Lung (tissue), 17 donors: ENCODE measurements at places on chromosomes 2 and 18.

DNA sequence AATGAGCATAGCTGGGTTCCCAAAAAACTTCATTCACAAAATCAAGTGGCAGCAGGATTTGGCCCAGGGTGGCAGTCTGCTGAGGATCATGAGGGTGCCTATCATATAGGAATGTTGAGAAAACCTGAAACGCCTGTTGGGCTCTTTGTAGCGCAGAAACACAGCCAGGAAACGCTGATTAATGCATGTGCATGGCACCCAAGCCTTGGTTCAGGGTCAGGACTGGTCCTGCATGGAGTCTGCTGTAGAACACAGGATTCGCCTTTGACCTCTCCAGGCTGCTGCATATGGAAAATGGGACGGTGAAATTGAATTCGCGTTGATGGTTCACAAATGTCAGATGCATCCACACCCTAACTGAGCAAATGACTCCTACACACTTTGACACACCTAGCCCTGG, 227.9 kb upstream of the COPS8 start:
- no peak for DNase-seq

DNA sequence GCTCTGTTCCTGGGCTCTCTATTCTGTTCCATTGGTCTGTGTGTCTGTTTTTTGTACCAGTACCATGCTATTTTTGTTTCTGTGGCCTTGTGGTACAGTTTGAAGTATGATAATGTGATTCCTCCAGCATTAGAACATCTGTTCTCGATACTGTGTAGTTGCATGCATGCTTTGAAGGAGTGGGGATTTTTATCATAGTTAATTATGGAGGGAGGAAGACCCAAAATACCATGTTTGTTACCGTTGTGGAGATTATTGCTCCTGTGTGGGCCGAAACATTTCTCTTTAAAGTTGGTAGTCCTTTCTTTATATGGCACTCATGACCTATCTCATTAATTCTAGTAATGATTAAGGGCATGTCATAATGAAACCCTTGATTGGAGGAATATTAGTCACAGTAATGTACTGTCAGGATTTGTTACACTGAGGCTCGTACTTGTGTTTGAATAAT, 87.6 kb downstream of the TTC27 start:
- no peak for DNase-seq

- DNase-seq: peak; percentile 63
These were observed 39.0 kb downstream of the TGFA start for GRCh38 chr2:70514612-70515055.

DNA sequence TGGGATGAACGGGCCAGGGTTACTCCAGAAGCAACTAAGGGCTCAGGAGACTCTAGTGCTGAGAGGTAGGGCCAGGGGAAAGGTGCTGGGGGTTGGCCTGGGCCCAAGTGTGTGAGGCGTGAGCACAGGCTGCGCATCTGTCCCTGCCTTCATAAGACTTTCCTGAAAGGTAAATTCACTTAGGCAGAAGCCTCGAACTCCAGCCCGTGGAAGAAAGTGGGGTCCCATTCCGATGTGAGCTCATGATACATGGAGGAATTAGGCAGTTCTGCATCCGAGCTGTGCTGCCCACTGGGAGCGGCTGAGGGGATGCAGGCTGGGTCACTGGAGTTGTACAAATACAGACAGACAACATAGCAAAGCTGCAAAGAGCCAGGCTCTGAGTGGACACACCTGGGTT, 16.2 kb downstream of the PARD6G start:
- no peak for DNase-seq

DNA sequence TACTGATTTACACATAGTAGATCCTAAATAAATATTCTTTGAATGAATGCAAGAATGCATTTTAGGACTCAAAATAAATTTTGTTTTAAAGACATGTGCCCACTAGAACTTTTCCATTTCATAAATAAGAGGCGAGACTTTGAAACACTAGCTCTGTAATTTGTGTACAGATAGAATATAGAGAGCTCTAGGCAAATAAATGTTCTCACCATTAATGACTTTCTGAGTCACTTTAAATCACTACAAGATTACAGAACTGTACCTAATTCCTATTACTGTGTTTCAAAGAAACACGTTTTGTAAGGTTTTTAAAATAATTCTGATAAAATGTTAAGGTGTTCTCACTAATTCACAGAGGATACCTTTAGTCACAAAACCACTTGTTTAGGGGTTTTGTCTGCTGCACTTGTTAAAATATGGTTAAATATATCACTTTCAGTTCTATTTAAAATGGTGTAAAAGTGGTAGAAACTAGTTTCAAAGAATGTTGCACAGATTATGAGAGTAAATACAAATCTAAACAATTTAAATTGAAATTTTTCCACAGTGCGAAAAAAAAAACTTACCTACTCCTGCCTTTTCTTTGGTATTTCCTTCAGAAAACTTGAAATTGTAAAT, 158.7 kb upstream of the ZC3H15 start:
- DNase-seq: no peak

DNA sequence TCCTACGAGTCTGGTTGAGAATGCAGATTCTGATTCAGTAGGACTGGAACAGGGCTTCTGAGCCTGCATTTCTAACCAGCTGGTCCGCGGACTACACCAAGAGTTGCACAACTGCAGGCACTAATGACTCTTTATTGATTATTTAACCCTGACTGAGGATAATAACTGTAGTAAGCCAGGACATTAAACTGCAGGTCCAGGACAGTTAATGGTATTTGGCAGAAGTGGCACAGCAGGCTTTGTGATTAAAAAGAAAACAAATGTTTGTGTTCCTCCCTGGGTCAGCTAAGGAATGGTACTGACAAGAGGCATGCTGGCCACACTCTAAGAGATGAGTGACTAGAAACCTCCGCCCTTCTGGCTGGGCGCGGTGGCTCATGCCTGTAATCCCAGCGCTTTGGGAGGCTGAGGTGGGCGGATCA, 59.4 kb downstream of the ALPK2 start:
- DNase-seq: no peak

GRCh38 chr18:8976606-8977005, 125.9 kb upstream of the NDUFV2 start:
- DNase-seq: no peak

GRCh38 chr2:111207851-111208250, 87.1 kb downstream of the BCL2L11 start:
- no peak for DNase-seq

GRCh38 chr2:208491641-208492040, 85.0 kb downstream of the PTH2R start:
- DNase-seq: no peak

GRCh38 chr18:10681581-10682367, 155.9 kb downstream of the NAPG start:
- DNase-seq: no peak
